Ovary (tissue), 10 donors: ENCODE measurements at places on chromosomes 6 and 20. TPM values are rescaled to one million over a fixed set of nuclear protein-coding genes. Genes with fewer than 3 reads are reported as not detected.

- no peak for DNase-seq
Observed at GRCh38 chr6:83685481-83685880, 23.4 kb downstream of the SNAP91 start.

DNA sequence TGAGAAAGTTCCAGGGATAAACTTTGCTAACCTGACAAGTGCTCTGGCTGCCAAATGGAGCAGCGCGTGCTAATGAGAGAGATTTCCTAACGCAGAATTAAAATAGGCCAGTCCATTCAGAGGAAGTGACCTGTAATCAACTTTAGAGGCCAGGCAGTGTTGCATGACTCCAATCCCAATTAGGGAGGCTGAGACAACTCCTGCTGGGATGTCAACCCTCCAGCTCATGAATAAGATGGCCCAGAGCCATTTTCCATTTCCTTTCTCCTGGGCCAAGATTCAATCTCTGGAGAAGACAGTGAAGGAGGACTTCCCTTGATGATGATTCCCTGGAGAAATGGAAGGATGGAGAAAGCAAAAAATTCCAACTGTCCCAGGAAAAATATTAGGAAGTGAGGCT lies 241.5 kb upstream of the RNF24 start:
- no peak for DNase-seq

- no peak for DNase-seq
Observed at GRCh38 chr6:152246554-152247337, 390.4 kb downstream of the SYNE1 start.

- no peak for DNase-seq
Observed at GRCh38 chr6:130965656-130966055, 97.4 kb downstream of the EPB41L2 start.

Gene FAM217A
- total RNA-seq: not detected

DNA sequence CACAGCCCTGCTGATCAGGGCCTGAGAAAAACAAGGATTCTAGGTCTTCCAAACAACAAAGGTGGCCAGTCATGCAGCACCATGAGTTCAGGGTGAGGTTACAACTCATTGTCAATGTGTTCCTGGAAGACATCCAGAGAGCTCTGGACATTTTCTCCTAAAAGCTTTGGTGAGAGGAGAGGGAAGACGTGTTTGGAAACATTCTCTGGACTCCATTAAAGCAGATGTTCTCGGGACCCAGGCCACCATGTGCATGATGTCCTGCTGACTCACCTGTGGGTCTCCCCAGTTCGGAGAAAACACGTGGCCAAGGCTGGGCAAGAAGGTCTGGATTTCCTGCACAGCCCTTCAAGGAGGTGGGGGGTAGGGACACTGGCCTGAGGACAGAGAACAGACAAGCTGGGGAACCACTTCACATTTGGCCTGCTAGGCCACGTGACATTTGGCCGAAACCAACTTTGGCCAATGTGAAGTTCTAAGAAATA lies 61.6 kb downstream of the KCNB1 start:
- peak; percentile 23 for DNase-seq

DNA sequence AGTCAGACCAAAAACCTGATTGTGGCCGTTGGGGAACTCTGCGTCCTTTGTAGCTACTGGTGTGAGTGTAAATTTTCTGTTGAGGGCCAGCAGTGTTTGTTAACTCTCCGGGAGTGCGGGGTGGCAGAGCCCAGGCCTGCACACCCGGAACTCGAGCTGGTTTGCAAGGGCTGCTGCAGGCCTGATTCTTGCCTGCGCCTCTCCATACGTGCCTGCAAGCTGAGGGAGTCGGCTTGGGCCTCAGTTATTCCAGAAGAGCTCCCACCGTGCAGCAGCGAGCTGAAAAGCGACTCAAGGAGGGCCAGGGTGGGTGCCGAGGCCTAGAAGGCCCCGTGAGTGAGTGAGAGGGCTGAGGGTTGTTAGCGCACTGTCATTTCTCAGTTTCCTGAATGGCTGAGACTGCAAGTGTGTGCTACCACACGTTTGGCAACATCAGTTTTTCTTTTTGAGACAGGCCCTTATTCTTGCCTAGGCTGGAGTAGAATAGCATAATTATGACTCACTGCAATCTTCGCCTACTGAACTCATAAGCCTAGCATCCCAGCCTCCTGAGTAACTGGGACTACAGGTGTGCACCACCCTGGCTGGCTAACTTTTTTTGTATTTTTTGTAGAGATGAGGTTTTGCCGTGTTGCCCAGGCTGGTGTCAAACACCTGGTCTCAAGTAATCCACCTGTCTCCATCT lies 33.9 kb upstream of the KIF13A start:
- DNase-seq: no peak

Gene CEP85L
- 24.3 TPM for total RNA-seq

Gene CST5
- total RNA-seq: not detected

GRCh38 chr20:19026121-19026878 lies 186.1 kb upstream of the SLC24A3 start:
- DNase-seq: no peak

DNA sequence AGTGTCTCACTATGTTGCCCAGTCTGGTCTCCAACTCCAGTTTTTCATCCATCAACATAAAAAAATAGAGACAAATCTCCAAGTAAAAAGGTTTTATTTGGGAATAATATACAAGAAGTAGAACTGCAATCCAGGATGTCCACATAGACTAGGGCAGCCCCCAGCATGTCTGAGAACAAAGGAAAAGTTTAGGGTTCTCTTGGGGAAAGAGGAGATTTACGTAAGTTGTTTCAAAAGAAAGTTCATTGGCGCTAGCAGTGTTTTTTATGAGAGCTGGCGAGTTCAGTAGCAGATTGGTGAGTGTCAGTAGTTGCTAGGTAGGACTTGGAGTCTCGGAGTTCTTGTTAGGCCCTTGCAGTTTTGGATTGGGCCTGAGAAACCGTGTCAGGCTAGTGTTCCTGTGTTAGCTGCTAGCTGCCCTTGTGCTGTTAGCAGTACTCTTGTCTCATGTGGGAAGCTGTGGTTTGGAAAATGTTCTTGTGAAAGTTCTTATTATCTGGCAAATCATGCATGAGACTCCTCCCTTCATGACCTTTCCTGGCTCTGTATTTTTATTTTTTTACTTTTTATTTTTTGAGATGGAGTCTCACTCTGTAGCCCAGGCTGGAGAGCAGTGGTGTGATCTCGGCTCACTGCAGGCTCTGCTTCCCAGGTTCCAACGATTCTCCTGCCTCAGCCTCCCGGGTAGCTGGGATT lies 24.7 kb downstream of the TTLL9 start:
- no peak for DNase-seq

GRCh38 chr6:51200676-51201075 lies 382.0 kb downstream of the TFAP2B start:
- DNase-seq: no peak

Gene MRPS18A
- total RNA-seq: 29.8 TPM

DNA sequence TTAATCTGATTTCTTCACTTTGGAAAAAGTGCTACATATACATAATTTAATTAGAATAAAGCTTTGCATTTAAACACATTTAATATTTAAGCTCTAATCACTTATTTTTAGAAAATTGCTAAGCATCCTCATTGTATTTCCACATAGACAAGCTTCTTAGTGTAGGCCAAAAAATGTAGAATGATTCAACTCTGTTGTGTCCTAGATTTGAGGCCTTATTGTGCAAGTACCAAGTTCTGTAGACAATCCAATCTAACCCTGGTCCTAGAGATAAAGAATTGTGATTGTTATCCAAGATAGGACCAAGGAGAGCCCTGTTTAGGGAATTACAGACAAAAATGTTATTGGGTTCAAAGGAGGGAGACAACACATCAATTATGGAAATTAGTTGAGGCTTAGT lies 27.6 kb downstream of the MRAP2 start:
- DNase-seq: no peak

Gene BMP7
- total RNA-seq: 1.3 TPM

GRCh38 chr6:30881392-30882203 lies 2.7 kb upstream of the DDR1 start:
- DNase-seq: peak; percentile 58

Gene HLA-DRA
- total RNA-seq: 113 TPM

- no peak for DNase-seq
Observed at GRCh38 chr6:23173234-23173633, 603.9 kb downstream of the HDGFL1 start.

Gene PSMG4
- 14.7 TPM for total RNA-seq

Gene SNPH
- total RNA-seq: 6.8 TPM

DNA sequence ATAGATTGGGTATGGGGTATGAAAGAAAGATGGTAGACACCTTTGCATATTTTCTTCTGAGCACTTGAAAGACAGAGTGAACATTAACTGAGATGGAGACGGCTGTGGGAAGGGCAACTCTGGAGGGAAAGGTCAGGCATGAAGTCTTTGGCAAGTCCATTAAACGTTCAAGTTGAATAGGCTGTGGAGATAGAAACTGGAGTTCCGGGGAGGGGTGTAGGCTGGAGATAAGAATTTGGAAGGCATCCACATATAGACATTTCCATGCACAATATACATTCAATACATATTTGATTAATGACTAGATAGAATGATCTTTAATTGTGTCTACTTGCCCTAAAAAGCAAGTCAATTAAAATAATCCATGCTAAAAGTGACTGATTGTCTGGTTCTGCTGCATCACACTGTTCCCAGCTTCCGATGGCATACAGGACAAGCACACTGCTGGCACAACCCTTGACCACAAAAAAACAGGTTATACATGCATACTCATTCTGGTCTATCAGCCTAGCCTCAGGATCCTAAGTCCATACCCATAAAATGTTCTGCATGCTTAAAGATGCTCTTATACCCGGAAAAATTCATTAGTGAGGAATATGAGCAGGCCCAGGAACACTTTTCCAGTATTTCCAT lies 1.9 kb upstream of the MYLK4 start:
- no peak for DNase-seq

GRCh38 chr6:127058027-127058426 lies 60.4 kb upstream of the RSPO3 start:
- DNase-seq: no peak

Gene HDGFL1
- total RNA-seq: not detected

DNA sequence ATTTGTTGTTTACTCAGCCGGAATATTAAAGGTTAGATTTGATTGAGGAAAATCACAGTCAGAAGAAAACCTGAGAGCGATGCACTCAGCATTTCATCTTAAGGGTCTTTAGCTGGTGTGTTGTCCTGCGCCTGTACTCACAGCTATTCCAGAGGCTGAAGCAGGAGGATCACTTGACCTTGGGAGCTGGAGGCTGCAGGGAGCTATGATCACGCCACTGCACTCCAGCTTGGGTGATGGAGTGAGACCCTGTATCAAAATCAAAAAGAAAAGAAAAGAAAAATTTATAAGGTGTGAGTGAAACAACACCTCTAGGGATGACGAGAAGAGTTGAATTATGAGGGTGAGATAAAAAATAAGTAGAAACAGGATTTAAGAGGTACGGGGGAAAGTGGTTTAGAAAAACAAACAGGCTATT lies 165.0 kb downstream of the TRIM27 start:
- DNase-seq: no peak

DNA sequence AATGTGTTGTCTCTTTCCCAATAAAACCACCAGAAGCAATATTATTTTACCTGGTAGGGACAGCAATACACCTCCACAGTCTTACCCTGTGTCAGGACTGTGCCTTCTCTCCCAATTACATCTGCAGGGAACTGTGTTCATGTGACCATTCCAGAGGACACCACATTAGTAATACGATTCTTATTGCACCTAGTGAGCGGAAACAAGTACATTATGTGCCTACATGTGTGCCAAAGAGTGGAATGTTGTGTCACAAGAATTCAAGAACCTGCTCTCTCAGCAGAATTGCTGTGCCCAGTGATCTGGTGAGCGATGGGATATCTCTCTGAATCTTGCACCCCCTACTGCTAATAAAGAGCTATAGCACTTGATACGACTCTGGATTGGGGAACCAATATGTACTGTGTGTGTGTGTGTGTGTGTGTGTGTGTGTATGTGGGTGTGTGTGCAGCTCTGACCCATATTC lies 57.4 kb upstream of the FOXC1 start:
- DNase-seq: no peak

DNA sequence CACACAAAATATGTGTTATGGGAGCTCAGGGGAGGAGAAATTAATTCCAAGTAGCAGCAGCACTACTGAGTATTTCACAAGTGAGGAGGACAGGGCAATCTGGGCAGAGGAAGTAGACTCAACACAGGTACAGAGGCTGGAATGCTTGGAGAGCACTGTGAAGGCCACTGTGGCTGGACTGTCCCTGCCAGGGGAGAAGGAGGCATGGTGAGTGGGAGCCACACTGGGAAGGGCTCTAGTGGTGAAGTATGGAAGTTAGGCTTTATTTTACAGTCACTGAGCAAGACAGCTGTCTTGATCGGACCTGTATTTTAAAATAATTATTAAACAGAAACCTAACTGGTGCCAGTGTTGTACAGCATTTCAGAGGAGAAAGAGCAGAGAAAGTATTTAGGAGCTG lies 28.8 kb downstream of the FAM229B start:
- DNase-seq: no peak

DNA sequence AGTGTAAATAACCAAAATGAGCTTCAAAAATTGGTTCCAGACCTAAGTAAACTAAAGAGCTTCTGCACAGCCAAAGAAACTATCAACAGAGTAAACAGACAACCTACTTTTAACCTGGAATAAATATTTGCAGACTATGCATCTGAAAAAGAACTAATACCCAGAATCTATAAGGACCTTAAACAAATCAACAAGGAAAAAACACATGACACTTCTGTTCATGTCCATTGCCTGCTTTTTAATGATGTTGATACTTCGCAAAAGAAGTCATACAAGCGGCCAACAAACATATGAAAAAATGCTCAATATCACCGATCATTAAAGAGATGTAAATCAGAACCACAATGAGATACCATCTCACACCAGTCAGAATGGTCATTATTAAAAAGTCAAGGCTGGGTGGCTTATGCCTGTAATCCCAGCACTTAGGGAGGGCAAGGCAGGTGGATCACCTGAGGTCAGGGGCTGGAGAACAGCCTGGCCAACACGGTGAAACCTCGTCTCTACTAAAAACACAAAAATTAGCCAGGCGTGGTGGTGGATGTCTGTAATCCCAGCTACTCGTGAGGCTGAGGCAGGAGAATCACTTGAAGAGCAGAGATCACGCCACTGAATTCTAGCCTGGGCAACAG lies 42.5 kb upstream of the DST start:
- DNase-seq: no peak
